Ammon's horn (tissue), 1 donor: ENCODE measurements at places on chromosomes 6 and 20.
A peak's percentile ranks its signal among the peaks of the same experiment; 100 is the strongest.

GRCh38 chr20:22055981-22056380, 350.5 kb downstream of the PAX1 start:
- no peak for DNase-seq

- DNase-seq = no peak
These were observed 12.4 kb downstream of the TFB1M start for GRCh38 chr6:155301867-155302266.

DNA sequence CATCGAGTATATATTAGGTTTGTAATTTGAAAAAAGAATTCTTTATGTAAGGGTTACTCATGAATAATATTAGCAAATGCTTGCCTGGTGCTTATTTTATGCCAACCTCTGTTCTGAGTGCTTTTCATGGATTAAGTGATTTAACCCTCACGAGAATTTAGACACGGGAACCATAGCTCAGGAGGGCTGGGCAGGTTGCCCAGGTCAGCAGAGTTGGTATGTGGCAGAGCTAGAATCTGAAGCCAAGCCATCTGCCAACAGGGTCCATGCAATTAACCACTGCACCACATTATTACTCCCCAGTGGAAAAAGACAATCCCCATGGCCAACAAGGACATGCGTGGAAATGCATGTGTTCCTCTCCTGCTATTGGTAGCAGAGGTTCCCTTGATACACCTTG, 345.6 kb downstream of the CDC5L start:
- no peak for DNase-seq

GRCh38 chr6:43738877-43739641, 31.0 kb upstream of the VEGFA start:
- no peak for DNase-seq

DNA sequence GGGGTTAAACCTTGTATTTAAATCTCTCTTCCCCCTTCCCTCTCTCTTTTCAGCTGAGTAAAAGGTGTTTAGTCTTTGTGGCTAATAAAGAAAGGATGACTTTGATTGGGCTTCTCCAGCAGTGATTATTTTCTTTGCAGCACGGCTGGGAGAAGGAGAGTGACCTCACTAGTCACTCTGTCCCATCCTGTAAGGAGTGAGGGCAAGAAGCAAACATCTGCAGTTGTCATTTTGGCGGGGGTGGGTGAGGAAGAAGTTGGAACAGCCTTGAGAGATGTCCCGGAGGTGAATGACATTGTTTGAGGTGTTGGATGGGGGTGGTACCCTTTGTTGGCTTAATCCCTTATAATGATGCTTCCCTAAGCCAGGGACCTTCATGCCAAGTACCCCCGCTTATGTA, 223.6 kb downstream of the EYA2 start:
- DNase-seq = no peak

DNA sequence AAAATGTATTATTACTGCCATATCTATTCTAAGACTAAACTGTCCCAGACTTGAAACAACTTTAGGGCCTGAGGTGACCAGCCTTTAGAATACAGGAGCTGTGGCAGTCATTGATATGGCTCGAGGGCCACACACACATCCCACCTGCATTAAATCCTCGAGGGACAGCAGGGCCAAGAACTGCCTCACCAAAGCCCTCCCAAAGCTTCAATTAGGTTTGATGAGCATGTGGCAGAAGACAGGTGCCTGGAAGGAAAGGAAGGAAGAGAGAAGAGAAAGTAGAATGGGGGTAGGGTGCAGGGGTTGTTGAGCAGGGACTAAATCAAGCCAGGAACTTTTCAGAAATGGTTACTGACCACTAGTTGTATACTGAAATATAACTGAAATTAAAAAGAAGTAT, 115.0 kb downstream of the PDSS2 start:
- no peak for DNase-seq

DNA sequence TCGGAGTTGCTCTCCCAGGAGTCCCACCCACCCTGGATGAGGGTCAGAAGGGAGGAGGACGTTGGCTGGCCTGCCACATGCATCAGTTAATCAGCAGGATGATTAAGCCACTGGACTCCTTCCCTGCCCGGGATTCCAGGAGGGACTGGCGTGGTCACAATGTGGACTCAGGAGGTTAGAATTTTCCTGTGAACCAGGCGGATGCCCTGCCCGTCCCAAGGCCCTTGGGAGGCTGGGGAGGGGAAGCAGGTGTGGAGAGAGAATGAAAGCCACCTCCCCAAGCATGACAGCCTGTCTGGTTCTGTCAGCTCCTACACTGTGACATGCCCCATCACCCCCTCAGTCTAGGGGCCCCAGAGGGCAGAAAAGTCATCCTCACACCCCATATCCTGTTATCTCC, 11.6 kb upstream of the ITPR3 start:
- no peak for DNase-seq

- no peak for DNase-seq
These were observed 6.1 kb upstream of the DEF6 start for GRCh38 chr6:35291491-35291890.

- DNase-seq = no peak
These were observed 21.8 kb upstream of the AHI1 start for GRCh38 chr6:135519348-135519747.

DNA sequence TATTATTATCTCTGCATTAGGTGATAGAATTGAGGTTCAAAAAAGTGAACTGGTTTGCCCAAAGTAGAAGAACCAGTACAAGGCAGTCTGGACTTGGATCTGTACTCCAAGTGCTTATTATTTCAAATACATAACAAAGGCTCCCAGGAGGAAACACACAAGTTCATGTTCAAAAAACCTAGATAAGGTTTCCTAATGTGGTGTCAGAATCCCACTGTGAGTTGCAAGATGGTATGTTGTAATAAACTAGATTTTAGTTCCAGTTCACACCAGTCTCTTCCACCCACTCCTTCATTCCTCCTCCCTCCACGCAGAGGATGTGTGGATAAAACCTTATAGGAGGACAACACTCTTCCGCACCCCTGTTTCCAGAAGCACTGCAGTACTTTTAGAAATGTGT, 42.8 kb downstream of the KIAA0319 start:
- no peak for DNase-seq

DNA sequence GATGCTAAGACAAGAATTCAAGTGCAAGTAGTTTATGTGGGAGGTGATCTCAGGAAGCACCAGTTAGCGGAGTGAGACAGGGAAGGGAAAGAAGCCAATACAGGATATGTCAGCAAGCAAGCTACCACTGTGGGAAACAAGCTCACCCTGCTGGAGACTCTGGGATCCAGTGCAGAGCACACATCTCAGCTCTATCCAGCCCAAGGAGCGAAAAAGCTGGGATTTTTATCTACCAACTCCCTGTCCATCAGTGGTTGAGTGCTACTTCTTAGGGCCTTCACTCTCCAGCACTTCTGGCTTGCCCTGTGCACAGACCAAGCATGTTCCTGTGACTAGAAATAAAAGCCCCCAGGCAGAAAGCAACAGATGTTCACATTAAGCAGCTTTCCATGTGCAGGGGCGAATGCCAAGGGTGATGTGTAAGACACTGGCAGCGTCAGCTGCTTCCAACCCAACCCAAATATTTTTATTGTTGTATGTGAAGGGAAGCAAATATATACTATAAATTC, 10.8 kb upstream of the RNF24 start:
- DNase-seq = peak; percentile 60

DNA sequence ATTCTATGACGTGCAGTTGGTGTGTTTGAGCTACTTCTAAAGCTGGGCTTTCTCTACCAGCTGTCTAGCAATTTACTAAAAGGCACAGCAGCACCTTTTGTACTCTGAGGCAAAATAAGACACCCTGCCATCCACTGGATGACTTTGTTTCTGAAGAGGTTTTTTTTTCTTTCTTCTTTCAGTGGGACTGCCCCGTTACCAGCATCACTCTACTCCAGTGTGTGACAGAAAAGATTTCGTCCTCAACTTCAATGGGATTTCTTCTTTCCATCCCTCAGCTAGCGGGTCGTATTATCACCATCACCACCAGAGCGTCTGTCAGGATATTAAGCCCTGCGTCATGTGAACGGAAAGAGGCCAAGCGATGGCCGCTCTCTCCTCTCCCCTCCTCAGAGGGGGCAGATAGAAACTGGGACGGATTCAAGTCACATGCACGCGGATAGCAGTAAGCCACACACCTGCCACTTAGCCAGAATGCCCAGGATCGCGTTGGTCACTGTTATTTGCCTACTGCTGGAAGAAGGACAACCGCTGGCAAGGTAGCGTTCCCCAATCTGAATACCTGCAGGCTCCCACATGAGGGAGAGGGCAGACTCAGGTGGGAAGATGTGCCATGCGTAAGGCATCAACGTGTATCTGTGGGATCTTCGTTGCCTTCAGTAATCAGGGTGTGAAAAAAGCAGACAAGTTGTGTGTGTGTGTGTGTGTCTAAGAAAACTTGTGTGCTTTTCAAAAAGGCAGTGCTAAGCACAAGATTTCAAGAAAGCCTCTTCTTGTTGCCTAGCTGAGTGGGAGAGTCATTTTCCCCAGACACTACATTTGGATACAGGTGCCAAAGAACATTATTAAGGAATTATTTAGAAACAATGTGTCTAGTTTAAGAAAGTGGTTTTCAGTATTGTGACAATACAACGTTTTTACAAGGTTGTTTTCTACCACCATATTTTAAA, 5.4 kb downstream of the FOXF2 start:
- DNase-seq = no peak

- no peak for DNase-seq
These were observed 96.9 kb downstream of the PRSS35 start for GRCh38 chr6:83609248-83609647.
